ENCODE measurements at places on chromosomes 6 and 20. TPM values are rescaled to one million over a fixed set of nuclear protein-coding genes. Genes with fewer than 3 reads are reported as not detected.

Gene ELOVL2
- 56.3 TPM for total RNA-seq

Gene SPO11
- total RNA-seq = not detected

Gene TSPO2
- total RNA-seq = not detected

Gene PRR18
- 1.3 TPM for total RNA-seq

Gene LIN28B
- not detected for total RNA-seq

Gene WFDC5
- total RNA-seq = not detected

Gene SYNDIG1
- 0.33 TPM for total RNA-seq

Gene AGPAT4
- total RNA-seq = 5.8 TPM

Gene MRPL18
- total RNA-seq = 129 TPM

Gene ZNF133
- total RNA-seq = 3.7 TPM

Gene ERVFRD-1
- not detected for total RNA-seq

Gene THBS2
- 194 TPM for total RNA-seq

Gene AGER
- 1.4 TPM for total RNA-seq

Gene RBM24
- total RNA-seq = 0.33 TPM

Gene DSP
- 0.10 TPM for total RNA-seq
